ENCODE measurements at places on chromosomes 4 and X.

DNA sequence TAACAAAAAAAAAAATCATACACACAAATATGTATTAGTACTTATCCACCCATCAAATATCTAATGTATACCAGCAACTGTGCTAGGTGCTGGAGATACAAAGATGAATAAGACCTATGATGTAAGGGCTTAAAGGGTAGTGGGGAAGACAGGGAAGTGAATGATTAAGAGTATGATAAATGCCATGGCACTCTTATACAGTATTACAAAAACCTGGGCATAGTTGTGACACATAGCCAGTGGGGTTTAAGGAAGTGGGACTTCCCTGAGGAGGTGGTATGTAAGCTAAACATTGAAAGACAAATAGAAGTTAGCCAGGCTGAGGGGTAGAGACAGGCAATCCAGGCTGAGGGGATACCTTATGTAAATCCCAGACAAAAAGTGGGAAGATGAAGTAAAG is 23.5 kb downstream of the CHM start:
- DNase-seq: no peak

GRCh38 chr4:41538887-41539498 is 1.0 kb downstream of the LIMCH1 start:
- DNase-seq: no peak

DNA sequence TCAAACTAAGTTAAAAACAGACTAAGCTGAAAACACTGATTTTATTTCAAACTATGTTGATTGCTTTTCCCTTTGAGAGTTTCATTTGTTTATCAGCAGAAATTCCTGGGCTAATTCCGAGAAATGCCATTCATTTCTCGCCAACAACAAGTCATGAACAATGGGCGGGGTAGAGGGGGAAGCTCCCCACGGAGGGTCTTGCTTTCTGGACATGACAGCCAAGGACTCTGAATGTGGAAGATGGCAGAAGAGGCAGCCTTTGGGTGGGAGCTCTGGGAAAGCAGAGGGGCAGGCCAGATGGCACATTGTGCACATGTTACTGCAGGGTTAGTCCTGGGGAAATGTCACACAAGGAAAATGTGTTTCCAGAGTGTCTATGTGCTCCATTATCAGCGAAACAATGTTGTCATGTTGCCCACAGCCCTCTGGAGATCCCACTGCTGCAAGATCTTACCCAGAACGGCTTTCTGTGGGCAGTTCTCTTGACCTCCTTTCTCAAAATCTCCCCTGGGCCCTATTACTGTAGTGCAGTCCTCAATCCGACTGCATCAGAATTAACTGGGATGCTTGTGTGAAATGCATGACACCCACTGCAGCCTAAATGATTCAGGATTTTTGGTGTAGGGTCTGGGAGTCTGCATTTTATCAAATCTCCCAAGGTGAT is 45.0 kb downstream of the CHRDL1 start:
- DNase-seq: no peak

- no peak for DNase-seq
These were observed 165.9 kb upstream of the HHIP start for GRCh38 chr4:144480068-144480467.

DNA sequence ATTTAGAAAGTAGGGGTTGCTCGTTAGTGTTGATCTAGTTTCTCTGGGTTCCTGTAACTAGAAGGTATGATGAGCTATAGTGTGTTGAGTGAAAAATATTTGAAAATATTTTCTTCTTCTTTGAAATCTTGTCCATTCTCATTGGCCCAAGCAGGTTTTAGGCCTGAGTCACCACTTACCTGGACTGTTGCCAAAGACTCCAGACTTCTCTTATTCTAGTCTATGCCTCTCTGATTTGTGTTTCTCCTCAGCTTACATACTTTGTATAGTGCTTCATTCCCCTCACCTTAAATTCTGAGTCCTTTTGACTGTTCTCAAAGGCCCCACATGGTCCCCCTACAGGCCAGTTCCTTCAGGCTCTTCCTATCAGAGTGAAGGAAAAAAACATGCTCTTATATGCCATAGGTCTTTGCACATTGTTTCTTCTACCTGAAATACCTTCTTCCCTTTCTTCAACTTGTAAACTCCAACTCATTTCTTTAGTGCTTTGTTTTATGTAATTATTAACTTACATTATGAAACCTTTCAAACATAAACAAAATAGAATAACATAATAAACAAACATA is 258.2 kb downstream of the PPP1R2C start:
- no peak for DNase-seq

- DNase-seq: no peak
These were observed 23.3 kb upstream of the TMEM255A start for GRCh38 chrX:120334603-120335002.

DNA sequence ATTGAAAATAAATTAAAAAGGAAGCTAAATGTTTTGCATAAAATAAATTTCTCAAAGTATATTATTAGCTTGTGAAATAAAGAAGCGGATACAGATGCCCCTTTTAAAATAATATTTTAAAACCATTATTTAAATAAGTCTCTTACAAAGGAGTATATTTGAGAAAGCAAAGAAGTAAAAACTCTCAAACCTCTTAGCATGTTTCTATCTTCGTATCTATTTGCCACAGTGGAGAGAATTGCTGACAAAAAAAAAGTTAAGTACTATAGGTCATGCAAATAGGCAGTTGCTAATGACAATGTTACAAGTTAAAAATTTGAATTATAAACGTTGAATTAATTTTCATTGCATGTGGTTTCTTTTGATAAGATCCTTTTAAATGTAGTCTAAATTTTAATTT is 44.5 kb upstream of the PDGFRA start:
- DNase-seq: no peak

GRCh38 chr4:142128529-142128928 is 492.1 kb downstream of the IL15 start:
- DNase-seq: no peak

GRCh38 chr4:181018913-181019312 is 1224.3 kb upstream of the TENM3 start:
- DNase-seq: no peak

- no peak for DNase-seq
These were observed 3.7 kb downstream of the MMRN1 start for GRCh38 chr4:89898304-89898716.

GRCh38 chr4:152309418-152309817 is 226.5 kb downstream of the FBXW7 start:
- no peak for DNase-seq

GRCh38 chr4:2809610-2810180 is 16.8 kb downstream of the SH3BP2 start:
- DNase-seq: no peak

DNA sequence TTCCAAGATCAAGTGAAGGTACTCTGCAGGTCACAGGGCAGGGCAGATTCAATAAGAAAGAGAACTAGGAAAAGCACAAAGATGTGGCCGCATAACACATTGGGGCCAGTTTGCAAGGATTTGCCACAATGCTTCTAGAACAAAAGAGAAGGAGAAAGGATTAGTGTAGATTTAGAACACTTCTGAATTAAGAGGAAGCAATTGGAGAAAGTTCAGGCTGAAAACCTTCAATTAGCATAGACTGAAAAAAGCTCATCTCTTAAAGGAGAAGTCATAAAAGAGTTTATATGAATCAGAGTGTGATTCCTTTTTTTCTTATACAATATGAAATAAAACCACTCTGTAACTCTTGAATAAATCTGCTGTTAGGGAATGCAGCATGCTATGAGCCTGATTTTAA is 215.6 kb upstream of the FAT1 start:
- no peak for DNase-seq

DNA sequence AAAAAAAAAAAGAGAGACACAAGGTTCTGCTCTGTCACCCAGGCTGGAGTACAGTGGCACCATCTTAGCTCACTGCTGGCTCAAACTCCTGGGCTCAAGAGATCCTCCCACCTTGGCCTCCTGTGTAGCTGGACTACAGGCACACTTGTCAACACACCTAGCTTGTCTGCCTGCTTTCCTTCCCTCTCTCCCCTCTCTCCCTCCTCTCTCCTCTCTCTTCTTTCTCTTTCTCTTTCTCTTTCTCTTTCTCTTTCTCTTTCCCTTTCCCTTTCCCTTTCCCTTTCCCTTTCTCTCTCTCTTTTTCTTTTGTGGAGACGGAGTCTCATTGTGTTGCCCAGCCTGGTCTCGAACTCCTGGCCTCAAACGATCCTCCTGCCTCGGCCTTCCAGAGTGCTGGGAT is 132.1 kb downstream of the DIPK2B start:
- DNase-seq: no peak

Data from activated CD4-positive, alpha-beta T cell treated with anti-CD3 and anti-CD28 coated beads for 4 hours (primary cell).